Spleen (tissue), 13 donors: ENCODE measurements at places on chromosomes 16 and 17. TPM values are rescaled to one million over a fixed set of nuclear protein-coding genes. Genes with fewer than 3 reads are reported as not detected.

GRCh38 chr16:56073508-56073907, 117.8 kb upstream of the GNAO1 start:
- no peaks in the 10 kb centered on the region for H3K27me3 ChIP-seq
- no peak overlapping the region for H3K4me3 ChIP-seq
- no peaks in the 10 kb centered on the region for H3K4me1 ChIP-seq
- no peak for DNase-seq

Gene TUBG1
- polyA plus RNA-seq: 19.4 TPM

- no peaks in the 10 kb centered on the region for H3K36me3 ChIP-seq
- no peak overlapping the region for H3K4me3 ChIP-seq
- no peaks in the 10 kb centered on the region for H3K27me3 ChIP-seq
- H3K4me1 ChIP-seq: no peaks in the 10 kb centered on the region
- no peak for DNase-seq
Observed at GRCh38 chr16:56691885-56692284, 9.6 kb downstream of the MT1X start.

Gene PRCD
- polyA plus RNA-seq: 29.6 TPM

GRCh38 chr16:19555938-19556771, 652 bp downstream of the VPS35L start:
- peak overlapping the region; percentile 84 for H3K27ac ChIP-seq
- H3K36me3 ChIP-seq: no peaks in the 10 kb centered on the region
- no peaks in the 10 kb centered on the region for H3K27me3 ChIP-seq
- H3K4me1 ChIP-seq: peaks cover 19% of the 10 kb centered on the region
- no peak for DNase-seq

DNA sequence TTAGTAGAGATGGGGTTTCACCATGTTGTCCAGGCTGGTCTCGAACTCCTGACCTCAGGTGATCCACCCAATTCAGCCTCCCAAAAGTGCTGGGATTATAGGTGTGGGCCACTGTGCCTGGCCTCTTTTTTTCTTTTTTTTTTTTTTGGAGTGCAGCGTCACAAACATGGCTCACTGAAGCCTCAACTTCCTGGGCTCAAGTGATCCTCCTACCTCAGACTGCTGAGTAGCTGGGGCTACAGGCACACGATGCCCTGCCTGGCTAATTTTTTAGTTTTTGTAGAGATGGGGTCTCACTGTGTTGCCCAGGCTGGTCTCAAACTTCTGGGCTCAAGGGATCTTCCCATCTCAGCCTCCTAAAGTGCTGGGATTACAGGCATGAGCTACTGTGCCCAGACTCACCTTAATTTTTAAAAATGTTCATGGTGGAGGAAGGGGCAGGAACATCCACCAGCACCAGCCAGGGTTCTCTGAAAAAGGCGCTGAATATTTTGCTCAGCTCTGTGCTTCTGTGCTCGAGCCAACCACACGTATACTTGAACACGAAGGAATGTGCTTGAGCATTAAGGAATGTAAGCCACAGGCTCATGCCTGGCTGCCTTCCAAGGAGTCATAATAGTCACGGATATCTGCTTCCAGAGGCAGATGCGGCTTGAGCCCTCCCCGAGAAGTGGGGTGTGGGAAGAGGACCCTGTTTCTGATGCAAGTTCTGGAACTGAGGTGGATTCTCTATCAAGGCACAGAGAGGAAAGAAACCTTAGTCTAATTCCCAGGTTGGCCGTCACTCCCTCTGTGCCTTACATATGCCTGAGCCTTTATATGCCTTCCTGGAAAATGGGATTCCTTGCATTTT, 65.5 kb upstream of the CREBBP start:
- peaks cover 15% of the 10 kb centered on the region for H3K4me1 ChIP-seq
- no peaks in the 10 kb centered on the region for H3K36me3 ChIP-seq
- H3K27me3 ChIP-seq: no peaks in the 10 kb centered on the region
- no peak overlapping the region for H3K4me3 ChIP-seq
- DNase-seq: no peak

- no peak overlapping the region for H3K27ac ChIP-seq
- no peak for DNase-seq
- H3K4me3 ChIP-seq: no peak overlapping the region
Observed at GRCh38 chr16:65790768-65791167, 575.7 kb upstream of the CDH5 start.

GRCh38 chr16:77408607-77409006, 26.2 kb downstream of the ADAMTS18 start:
- no peaks in the 10 kb centered on the region for H3K4me1 ChIP-seq
- H3K4me3 ChIP-seq: no peak overlapping the region
- H3K27ac ChIP-seq: no peak overlapping the region
- H3K36me3 ChIP-seq: no peaks in the 10 kb centered on the region
- DNase-seq: no peak
- no peaks in the 10 kb centered on the region for H3K27me3 ChIP-seq

DNA sequence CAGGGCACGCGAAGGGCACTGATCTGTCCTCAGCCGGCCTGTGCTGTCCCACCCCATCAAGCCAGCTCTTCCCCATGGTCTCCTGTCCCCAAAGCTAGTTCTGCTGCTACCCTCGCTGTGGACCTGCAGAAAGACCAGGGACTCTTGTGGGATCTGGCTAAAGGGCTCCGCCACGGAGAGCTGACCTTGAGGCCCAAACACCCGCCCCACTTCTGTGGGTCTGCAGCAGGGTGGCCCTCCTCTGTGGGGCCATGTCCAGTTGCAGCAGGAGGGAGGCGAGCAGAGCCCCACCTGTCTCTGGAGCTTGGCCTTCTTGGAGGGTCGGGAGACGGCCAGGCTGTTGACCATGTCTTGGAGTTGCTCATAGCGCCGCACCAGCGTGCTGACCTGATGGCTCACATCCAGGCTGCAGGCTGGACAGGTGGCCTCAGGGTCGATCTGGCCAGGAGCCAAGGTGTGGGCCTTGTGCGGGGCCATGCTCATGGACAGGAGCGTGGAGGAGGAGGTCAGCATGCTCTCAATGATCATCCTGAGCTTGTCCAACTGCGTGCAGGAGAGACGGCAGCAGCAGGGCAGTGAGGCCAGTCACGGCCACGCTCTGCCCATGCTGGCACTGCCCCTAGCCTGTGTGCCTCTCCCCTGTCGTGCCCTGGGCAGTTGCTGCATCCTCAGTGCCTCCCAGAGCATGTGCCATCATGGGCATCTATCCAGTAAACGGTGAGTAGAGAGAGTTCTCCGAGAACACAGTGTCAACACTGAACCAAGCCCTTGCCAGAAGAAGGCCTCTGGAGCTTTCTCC, 16.6 kb downstream of the UBALD2 start:
- H3K4me1 ChIP-seq: peaks cover 9% of the 10 kb centered on the region
- H3K27me3 ChIP-seq: no peaks in the 10 kb centered on the region
- DNase-seq: no peak
- H3K27ac ChIP-seq: no peak overlapping the region

GRCh38 chr17:28646039-28646754, 1.2 kb upstream of the BLTP2 start:
- peak overlapping the region; percentile 6 for H3K4me3 ChIP-seq
- H3K4me1 ChIP-seq: peaks cover 46% of the 10 kb centered on the region
- peak overlapping the region; percentile 98 for H3K27ac ChIP-seq
- no peaks in the 10 kb centered on the region for H3K27me3 ChIP-seq

Gene NIP7
- 20.6 TPM for polyA plus RNA-seq

Gene CHRNE
- polyA plus RNA-seq: 1.2 TPM

DNA sequence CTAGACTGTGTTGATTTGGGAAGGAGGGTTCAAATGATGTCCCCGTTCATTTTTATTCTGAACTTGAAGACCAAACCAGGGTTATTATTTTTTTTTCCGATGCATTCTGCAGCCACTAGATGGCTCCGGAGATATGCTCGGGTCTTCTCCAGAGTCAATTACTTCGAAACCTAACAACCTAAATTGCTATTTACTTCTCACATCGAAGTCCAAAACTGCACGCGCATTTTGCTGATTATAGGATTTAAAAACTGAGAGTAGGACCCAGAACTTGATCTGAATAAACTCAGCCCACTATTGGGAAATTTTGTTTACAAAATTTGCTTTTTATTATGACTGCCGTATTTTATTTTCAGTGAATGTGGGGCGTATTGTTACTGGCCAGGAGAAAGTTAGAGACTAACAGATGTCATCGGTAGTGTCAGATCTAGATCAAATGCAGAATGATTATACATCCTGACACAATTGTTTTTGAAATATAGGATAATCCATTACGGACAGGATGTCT, 263.8 kb downstream of the HS3ST3A1 start:
- H3K27ac ChIP-seq: peak overlapping the region; percentile 47
- DNase-seq: no peak
- no peaks in the 10 kb centered on the region for H3K36me3 ChIP-seq
- peaks cover 14% of the 10 kb centered on the region for H3K27me3 ChIP-seq

Gene LLGL1
- polyA plus RNA-seq: 2.9 TPM

DNA sequence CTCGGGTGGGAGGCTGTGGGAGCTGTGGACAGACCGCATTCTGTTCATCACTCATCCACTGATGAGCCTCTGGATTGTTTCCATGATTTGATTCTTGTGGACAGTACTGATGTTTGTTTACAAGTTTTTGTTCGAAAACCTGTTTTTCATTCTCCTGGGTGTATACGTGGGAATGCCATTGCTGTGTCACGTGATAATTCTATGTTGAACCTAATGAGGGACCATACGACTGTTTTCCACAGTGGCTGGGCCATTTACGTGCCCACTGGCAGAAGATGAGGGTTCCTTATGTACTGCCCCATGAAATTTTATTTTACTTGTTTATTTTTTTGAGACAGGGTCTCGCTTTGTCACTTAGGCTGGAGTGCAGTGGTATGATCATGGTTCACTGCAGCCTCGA, 2.6 kb upstream of the ALG1 start:
- H3K27me3 ChIP-seq: no peaks in the 10 kb centered on the region
- peaks cover 11% of the 10 kb centered on the region for H3K4me1 ChIP-seq
- no peaks in the 10 kb centered on the region for H3K36me3 ChIP-seq
- no peak for DNase-seq
- H3K4me3 ChIP-seq: no peak overlapping the region
- no peak overlapping the region for H3K27ac ChIP-seq

GRCh38 chr16:81650982-81651562, 128.0 kb upstream of the PLCG2 start:
- no peaks in the 10 kb centered on the region for H3K27me3 ChIP-seq
- no peak overlapping the region for H3K4me3 ChIP-seq
- no peak for DNase-seq
- H3K4me1 ChIP-seq: peaks cover 64% of the 10 kb centered on the region
- H3K27ac ChIP-seq: peak overlapping the region; percentile 77
- peaks cover 26% of the 10 kb centered on the region for H3K36me3 ChIP-seq

- peak overlapping the region; percentile 60 for H3K27ac ChIP-seq
- peaks cover 7% of the 10 kb centered on the region for H3K4me1 ChIP-seq
- no peak overlapping the region for H3K4me3 ChIP-seq
Observed at GRCh38 chr17:2406903-2407790, 6.3 kb upstream of the MNT start.

- peak overlapping the region; percentile 47 for H3K27ac ChIP-seq
- H3K4me1 ChIP-seq: peaks cover 39% of the 10 kb centered on the region
- DNase-seq: peak; percentile 83
- H3K4me3 ChIP-seq: no peak overlapping the region
- H3K36me3 ChIP-seq: no peaks in the 10 kb centered on the region
Observed at GRCh38 chr16:31400191-31400590, 7.1 kb downstream of the ITGAD start.

- DNase-seq: no peak
- H3K4me3 ChIP-seq: no peak overlapping the region
- H3K4me1 ChIP-seq: no peaks in the 10 kb centered on the region
- H3K27me3 ChIP-seq: no peaks in the 10 kb centered on the region
- no peak overlapping the region for H3K27ac ChIP-seq
Observed at GRCh38 chr17:48148029-48148770, 40.6 kb downstream of the SNX11 start.

DNA sequence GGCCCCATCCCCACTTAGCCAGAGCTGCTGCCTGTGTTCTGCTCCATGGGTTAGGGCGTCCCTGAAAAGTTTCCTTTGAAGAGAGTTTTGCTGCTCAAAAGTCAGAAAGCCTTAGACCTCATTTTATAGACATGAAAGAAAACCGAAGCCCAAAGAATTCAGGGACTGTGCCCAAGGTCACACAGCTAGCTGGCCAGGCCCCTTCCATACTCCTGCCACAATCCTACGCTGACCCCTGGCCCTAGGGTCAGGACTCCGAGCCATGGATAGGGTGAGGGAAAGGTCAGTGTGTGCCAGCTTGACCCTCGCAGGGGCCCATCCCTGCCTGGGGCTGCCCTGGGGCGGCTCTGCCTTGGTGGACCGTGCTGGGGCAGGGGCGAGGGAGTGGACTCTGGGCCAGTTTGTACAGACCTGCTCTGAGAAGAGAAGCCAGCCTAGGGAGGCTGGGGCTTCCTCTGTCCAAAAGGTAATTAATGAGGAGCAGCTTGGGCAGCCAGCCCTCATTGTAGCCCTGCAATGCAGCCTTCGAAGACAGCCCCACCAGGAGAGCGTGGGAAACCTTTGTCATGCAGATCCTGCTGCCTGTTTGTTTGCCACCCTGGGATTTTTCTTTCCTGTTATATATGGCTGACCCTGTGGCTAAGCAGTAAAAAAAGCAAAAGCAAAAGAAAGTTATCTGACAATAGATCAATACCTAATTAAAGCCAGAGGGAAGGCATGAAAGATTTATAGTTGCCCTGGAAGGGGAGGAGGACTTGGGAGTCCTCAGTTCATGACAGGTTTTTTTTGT, 37.4 kb downstream of the RHBDL3 start:
- H3K27ac ChIP-seq: no peak overlapping the region
- no peaks in the 10 kb centered on the region for H3K4me1 ChIP-seq
- DNase-seq: no peak
- H3K4me3 ChIP-seq: no peak overlapping the region
- H3K27me3 ChIP-seq: no peaks in the 10 kb centered on the region

DNA sequence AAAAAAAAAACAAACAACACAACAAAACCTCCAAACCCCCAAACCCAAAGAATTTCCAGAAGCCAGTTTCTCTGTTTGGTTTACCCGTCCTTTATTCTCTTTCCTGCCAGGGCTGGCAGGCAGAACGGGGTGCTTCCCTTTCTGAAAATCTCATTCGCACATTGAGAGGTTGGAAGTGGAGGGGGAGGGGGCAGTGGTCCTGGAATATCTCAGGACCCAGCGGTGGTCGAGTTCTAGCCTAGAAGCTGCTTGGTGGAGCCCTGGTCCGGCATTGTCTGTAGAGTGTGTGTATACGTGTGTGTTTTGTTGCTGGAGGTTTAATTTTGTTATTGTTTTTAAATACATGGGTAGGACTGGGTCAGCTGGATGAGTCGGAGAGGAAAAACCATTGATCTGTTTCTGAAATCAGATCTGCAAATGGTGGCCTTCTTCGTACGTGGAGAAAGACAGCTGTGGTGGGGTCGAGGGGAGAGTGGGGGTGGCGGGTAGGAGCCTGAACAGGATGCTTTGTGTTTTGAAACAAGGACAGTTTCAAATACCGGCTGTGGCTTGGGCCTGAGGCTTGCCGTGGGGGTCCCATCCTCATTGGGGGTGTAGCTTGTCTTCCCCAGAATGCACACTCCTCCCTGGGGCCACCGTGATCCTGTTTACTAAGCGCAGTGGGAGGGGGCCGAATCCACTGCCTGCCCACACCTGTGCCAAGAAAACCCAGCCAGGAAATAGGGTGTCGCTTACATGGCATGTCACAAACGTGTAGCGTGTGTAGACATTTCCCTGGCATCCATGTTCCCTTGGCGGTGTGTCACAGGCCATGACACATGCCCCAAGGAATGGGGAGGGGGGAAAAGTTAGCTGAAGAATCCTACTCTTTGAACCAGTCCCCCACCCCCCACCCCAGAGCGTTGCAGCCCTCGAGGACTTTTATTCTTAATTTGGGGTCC, 1.6 kb downstream of the CMIP start:
- H3K4me1 ChIP-seq: peaks cover 30% of the 10 kb centered on the region
- no peaks in the 10 kb centered on the region for H3K36me3 ChIP-seq
- peak overlapping the region; percentile 45 for H3K27ac ChIP-seq
- H3K27me3 ChIP-seq: no peaks in the 10 kb centered on the region
- no peak for DNase-seq

GRCh38 chr16:49414671-49415070, 41.1 kb downstream of the C16orf78 start:
- H3K27ac ChIP-seq: no peak overlapping the region
- H3K4me1 ChIP-seq: no peaks in the 10 kb centered on the region
- no peak for DNase-seq
- no peak overlapping the region for H3K4me3 ChIP-seq
- H3K36me3 ChIP-seq: no peaks in the 10 kb centered on the region
- no peaks in the 10 kb centered on the region for H3K27me3 ChIP-seq
